Breast epithelium (tissue), 4 donors: ENCODE measurements at places on chromosomes 4 and X.

- DNase-seq = no peak
Measured at GRCh38 chr4:164027805-164028204, 533.3 kb downstream of the TMA16 start.

- no peak for DNase-seq
Measured at GRCh38 chrX:861340-861890, 230.8 kb downstream of the SHOX start.

GRCh38 chrX:74500067-74500466 is 78.8 kb downstream of the SLC16A2 start:
- DNase-seq = no peak

- DNase-seq = no peak
Measured at GRCh38 chr4:27176881-27177280, 316.2 kb downstream of the STIM2 start.

DNA sequence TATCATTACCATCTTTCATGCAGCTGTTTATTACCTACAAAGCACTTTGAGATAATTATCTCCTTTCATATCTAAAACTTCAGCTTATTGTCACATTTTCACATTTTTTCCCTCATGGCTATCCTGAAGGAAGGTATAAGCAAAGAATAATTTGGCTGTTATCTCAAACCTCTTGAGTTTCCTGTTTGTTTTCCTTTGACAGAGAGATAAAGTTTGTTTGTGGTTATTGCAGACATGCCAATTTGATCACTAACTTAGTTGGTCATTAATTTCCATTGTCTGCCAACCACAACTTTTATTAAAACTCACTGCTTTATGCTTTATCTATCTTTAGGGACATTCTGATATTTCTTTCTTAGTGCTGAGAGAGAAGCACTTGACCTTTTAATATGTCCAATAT is 89.8 kb upstream of the SPANXB1 start:
- no peak for DNase-seq

DNA sequence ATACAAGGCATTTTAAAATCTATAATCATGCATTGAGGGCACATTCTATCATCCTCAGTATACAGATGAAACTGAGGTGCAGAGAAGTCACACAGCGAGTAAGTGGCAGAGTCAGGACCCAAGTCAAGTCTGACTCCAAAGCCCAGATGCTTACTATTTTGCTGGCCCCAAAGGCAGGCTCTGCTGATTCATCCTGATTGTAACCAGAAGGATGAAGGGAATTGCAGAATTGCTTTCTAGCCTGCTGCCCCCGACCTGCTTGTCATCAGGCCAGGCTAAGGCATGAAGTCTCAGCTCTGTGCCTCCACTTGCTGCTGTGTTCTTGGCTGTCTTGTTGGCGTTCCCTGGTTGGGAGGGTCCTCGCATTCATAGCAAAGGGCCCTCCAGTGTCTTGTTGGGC is 62.7 kb downstream of the SLC9A6 start:
- DNase-seq = no peak

GRCh38 chrX:66684196-66684595 is 45.3 kb upstream of the EDA2R start:
- DNase-seq = no peak

DNA sequence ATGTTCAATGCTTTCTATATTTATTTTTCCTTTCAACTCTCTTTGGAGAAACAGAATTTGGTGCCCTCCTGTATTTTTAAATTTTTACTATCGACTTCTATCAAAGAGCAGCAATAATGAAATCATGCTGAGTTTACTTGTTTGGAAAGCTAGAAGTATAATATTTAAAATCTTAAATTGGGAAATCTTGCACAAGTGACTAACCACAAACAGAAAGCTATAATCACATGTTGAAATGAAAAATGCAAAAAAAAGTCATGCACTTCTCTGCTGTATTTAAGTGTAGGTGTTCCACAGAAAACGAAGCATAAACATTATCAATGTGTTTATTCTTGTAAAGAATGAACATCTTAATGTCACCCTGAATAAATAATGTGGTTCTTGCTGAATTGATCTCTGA is 306.1 kb downstream of the PCDH18 start:
- no peak for DNase-seq

GRCh38 chr4:118964891-118965411 is 76.3 kb downstream of the SYNPO2 start:
- no peak for DNase-seq

DNA sequence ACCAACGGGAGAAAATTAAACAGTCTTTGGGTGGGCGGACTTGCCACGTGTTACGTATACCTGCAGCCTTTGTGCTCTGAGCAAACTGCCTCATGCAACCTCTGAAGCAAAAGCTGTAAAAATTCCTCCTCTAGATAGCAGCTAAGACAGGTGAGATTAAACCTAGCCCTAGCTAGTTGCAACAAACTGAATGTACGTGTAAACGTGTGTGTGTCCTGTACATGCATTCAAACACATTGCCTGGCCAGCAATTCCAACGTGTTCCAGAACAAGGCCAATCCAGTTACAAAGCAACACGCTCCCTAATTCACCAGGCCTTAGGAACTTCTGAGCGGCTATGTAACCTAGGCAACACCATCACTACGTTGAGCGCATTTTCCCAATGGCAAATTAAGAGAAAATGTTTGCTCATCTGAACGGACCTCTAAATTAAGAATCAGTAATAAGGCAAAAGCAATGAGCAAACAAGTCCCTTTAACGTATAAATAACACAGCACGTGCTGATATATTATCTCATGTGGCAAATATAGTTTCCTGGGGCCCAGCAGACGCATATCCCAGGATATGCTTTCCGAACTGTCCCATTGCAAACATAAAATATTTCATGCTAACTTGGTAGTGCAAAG is 792 bp downstream of the PPID start:
- DNase-seq = no peak

DNA sequence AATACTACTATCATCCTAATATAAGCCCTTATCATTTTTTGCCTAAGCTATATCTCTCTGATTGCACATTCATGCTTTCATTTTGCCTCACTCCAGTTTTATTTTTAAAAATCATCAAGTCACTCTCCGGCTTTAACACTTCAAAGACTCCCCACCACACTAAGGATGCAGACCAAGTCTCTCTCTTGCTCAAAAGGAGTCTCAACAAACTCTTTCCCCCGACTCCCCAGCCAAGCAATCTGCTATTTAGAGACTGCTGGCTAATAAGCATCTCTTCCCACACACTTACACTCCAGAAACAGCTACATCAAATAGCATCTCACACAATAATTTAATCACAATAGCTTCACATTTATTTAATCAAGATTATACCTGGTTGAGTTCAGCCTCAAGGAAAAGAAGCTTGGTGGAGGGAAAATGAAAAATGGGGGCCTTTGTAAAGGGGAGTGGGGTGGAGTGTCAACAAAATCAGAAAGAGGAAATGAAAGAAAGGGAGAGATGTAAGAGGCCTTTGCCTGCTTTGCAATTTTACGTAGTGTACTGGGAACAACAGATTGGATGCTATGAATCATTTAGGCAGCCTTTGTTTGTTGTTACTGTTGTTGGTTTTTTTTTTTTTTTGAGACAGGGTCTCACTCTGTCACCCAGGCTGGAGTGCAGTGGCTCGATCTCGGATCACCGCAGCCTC is 104.1 kb upstream of the MCF2 start:
- DNase-seq = no peak

DNA sequence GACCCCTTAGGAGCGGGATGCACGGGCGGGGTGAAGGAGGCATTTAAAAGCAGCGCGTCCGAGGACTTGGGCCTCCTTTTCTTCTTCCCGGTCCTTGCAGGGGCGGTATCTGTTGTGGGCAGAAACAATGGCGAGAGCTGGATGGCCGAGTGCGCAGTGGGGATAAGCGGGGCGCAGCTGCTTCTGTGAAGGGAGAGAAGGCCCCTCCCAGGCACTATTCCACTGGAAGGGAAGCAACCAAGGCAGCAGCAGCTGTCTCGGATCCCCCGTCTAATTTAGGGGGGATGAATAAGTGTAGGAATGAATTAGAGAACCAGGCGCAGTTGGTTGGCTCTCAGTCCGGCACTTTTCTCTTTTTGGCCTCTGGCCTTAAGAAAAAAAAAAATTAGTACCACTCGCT is 995 bp downstream of the SMARCA5 start:
- DNase-seq = peak; percentile 52

DNA sequence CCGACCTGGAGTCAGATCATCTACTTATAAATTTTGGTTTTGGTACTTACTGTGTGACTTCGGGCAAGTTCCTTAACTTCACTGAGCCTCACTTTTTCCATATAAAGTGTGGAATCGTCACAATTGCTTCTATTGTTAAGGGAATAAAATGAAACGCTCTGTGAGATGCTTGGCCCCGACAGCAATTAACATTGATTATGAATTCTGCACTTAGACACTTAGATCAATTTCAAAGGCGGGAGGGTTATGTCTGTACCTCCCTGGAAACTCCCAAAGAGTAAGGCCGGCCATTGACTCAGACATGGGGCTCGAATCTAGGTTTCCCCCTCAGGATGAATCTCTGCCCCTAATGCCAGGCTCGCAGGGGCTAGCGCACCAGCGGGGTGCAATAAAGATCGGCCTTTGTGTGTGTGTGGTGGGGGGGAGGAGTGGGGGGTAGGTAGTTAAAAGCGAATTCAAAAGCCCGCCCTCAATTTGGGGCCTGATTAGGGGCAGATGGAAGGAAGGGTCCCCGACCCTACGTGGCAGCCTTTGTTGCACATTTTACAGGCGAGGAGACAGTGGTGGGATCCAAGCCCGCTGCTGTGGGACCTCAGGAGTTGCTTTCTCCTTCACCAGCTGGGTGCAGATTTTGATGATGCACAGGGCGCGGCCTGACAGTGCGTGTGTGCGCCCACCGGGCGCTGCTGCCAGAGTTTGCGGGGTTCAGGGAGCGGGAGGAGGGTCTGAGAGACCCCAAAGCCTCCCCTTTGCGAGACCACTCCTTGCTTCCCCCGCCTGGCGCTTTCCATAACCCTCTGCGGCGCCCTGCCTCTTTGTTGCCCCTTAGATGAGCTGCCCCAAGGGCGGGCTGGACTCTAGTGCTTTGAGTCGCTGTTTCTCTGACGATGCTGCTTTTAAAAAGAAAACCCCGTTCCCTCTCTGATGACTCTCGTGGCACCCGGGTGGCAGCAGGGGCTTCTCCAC is 9.6 kb downstream of the MSX1 start:
- DNase-seq = no peak

- no peak for DNase-seq
Measured at GRCh38 chr4:92305148-92305877, 1.5 kb downstream of the GRID2 start.

DNA sequence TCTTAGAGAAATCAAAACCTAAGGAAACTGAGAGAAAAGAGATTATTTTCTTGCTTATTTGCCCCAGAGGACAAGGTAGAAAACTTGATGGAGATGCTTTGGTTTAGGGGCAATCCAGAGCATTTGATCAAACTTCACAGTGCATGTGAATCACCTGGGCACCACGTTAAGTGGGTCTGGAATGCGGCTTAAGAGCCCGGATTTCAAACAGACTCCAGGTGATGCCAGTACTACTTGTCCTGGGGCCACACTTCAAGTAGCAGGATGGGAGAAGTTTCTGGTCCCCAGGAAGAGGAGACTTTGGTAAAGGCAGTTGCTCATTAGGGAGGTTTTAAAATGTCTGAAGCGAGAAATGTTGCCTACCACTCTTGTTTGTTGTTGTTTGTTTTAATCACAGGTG is 51.8 kb downstream of the PHOX2B start:
- no peak for DNase-seq

DNA sequence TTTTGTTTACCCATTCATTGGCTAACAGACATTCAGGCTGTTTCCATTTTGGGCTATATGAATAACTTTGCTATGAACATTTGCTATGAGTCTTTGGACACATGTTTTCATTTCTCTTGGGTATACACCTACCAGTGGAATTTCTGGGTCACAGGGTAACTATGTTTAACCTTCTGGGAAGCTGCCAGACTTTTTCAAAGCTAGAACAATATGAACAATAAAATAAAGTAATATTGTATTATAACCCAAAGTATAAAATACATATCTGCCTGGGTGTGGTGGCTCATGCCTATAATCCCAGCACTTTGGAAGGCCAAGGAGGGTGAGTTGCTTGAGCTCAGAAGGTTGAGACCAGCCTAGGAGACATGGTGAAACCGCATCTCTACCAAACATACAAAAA is 90.6 kb downstream of the DLG3 start:
- no peak for DNase-seq

GRCh38 chr4:92970996-92971395 is 667.2 kb downstream of the GRID2 start:
- DNase-seq = no peak

GRCh38 chr4:107856901-107857300 is 32.2 kb downstream of the SGMS2 start:
- DNase-seq = no peak

DNA sequence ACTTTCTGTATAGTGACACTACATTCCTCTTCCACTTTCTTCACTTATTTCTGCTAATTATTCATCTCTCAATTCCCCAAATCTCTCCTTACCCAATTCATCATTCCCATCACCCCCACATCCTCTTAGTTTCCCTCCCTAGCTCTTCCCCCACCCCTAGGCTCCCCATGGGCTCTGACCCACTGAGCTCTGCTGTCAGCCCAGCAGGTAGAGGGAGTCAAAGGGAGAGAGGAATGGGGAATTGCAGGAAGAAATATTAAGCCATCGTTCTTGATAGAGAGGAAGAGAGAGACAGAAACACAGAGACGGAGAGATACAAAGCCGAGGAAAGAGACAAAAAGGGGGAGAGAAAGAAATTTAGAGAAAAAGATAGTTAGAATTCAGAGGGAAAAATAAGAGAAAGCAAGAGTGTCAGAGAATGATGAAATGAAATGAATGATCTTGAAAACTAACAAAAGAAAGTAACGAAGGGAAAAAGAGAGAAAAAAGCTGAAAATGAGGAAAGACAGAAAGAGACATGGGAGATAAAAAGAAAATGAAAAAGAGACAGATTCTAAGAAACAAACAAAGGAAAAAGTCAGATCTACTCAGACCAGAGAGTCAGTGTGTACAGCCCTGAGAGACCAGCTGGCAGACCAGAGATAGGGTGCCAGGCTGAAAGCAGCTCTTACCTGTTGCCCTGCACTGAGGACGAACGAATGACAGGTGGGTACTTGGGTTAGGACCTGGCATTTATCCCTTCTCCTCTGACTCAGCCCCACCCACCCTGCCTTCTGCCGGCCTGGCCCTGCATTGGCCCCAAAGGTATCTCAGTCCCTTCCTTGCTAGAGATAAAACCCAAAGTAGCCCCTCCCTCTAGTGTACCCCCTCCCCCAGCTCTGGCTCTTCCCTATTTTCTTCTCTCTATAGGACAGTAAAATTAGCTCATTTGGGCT is at the start of gene ALAS2:
ALAS2 (minus strand) TSS at position 707 of the 935 bp plus-strand sequence. CDS start 4,977 bp downstream, outside the sequence.
- DNase-seq = no peak

- no peak for DNase-seq
Measured at GRCh38 chrX:119762718-119763117, 4.3 kb downstream of the SOWAHD start.

DNA sequence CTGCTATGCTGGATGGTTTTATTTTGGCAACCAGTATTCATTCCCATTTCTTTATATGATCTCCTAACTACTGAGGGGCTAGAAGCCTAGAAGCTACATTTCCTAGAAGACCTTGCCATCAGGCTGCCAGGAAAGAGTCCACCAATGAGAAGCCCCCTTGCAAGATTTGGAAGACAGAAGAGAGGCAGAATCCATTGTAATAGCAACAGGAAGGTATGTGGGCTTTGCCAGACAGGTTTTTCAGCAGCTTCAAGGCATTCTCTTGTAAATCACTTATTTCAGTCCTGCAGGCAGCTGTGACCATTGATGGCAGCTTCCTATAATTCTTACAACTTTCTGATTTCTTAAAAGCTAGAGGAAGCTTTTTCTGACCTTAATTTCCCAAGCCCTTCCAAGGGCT is 148.3 kb upstream of the NHS start:
- DNase-seq = no peak

- no peak for DNase-seq
Measured at GRCh38 chr4:89800527-89801103, 36.3 kb downstream of the SNCA start.
